ENCODE measurements at places on chromosomes 7 and 10. TPM values are rescaled to one million over a fixed set of nuclear protein-coding genes. Genes with fewer than 3 reads are reported as not detected.
A peak's percentile ranks its signal among the peaks of the same experiment; 100 is the strongest.

DNA sequence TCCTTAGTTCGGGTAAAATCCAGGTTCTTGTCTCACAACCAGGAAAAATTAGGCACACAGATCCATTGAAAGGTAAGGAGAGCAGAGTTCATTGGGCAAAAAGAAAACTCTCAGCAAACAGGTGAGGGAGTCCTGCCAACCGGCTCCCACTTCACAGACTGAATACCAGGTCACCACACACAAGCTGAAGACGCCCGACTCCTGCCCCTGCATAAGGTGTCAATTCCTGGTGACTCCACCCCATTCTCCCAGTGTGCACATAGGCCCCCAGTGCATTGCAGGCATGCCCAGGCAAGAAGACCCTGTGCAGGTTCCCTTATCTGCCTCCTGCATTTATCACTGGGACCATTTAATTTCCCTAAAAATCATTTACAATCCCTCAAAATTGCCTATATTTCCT, 354.6 kb downstream of the LRRTM3 start:
- H3K27me3 ChIP-seq, result no peaks in the 10 kb centered on the region
- H3K36me3 ChIP-seq, result no peaks in the 10 kb centered on the region
- no peaks in the 10 kb centered on the region for H3K4me1 ChIP-seq
- H3K4me3 ChIP-seq, result no peak overlapping the region

DNA sequence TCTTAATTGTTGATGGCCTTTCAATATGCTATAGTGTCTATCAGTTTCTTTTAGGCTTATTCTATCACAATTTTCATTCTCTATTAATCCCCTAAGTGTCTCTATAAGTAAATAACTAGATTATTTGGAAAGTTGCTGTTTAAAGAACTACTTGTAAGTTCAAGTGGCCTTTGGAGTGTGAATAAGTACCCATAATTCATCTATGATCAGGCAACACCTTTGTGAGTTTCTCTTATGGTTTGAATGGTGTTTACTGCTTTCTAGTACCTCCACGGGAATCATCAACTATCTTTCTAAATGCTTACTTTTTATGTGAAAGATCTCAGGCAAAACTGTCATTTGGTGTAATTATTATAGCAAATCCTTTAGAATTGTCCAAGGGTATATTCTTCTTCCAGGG, 166.7 kb downstream of the POU6F2 start:
- no peak for DNase-seq
- no peak overlapping the region for H3K27ac ChIP-seq
- H3K36me3 ChIP-seq, result no peaks in the 10 kb centered on the region
- H3K4me3 ChIP-seq, result no peak overlapping the region
- H3K27me3 ChIP-seq, result no peaks in the 10 kb centered on the region

DNA sequence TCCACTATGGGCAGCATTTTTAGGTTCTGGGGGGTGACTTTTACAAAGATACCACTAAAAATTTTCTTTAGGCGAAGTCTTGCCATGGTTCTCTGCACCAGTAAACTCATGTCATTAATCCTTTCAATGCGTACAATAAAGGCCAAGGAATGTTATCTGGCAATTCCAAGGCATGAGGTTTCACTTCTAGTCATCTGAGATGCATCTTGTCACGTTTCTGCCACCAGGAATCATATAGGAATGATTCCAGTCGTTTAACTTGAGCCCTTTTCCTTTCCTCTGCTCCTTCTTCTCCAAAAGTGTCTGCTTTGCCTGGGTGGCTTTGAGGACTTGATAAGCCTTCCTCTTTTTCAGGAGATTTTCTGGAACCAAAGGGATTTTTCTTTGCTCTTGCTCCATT, 56.8 kb downstream of the COBL start:
- no peak overlapping the region for H3K4me3 ChIP-seq
- no peaks in the 10 kb centered on the region for H3K36me3 ChIP-seq
- peaks cover 10% of the 10 kb centered on the region for H3K4me1 ChIP-seq

GRCh38 chr10:12419262-12419847, 70.0 kb downstream of the CAMK1D start:
- peaks cover 50% of the 10 kb centered on the region for H3K4me1 ChIP-seq
- H3K27me3 ChIP-seq, result no peaks in the 10 kb centered on the region
- H3K36me3 ChIP-seq, result no peaks in the 10 kb centered on the region
- H3K4me3 ChIP-seq, result no peak overlapping the region
- H3K27ac ChIP-seq, result peak overlapping the region; percentile 54
- DNase-seq, result peak; percentile 93

GRCh38 chr10:80205477-80206276, at the start of gene ANXA11:
ANXA11 (minus strand) TSS chr10:80205537; CDS start chr10:80172861, 32,676 bp downstream.
- peak within 1 kb of the TSS; percentile 98 for H3K27ac ChIP-seq
- DNase-seq, result no peak
- H3K27me3 ChIP-seq, result no peaks in the 10 kb centered on the region
- peak within 1 kb of the TSS; percentile 98 for H3K4me3 ChIP-seq
- H3K4me1 ChIP-seq, result peaks cover 70% of the 10 kb centered on the region

- H3K27me3 ChIP-seq, result no peaks in the 10 kb centered on the region
- H3K27ac ChIP-seq, result no peak overlapping the region
- no peak overlapping the region for H3K4me3 ChIP-seq
- peaks cover 64% of the 10 kb centered on the region for H3K4me1 ChIP-seq
- H3K36me3 ChIP-seq, result no peaks in the 10 kb centered on the region
These were observed 16.0 kb upstream of the ZNF273 start for GRCh38 chr7:64886956-64887545.

GRCh38 chr7:129257168-129257567, 32.3 kb downstream of the AHCYL2 start:
- H3K4me3 ChIP-seq, result no peak overlapping the region
- H3K36me3 ChIP-seq, result no peaks in the 10 kb centered on the region
- H3K4me1 ChIP-seq, result peaks cover 9% of the 10 kb centered on the region
- no peak for DNase-seq
- H3K27ac ChIP-seq, result no peak overlapping the region
- no peaks in the 10 kb centered on the region for H3K27me3 ChIP-seq

- no peak for DNase-seq
- H3K27ac ChIP-seq, result no peak overlapping the region
- no peaks in the 10 kb centered on the region for H3K36me3 ChIP-seq
These were observed 169.9 kb upstream of the ADO start for GRCh38 chr10:62634576-62634975.

DNA sequence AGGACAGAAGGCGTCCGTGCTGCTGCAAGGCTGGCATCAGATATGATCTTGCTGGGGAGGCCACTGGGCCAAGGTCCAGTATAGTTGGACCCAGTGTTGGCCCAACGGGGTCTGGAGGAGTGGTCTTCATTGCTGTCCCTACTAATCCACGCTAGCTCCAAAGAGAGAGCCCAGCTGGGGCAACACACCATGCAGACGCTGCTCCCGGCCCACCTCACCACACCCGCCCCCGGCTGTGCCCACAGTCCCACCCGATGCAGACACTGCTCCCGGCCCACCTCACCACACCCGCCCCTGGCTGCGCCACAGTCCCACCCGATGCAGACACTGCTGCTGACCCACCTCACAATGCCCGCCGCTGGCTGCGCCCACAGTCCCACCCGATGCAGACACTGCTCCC, 121.5 kb downstream of the VIPR2 start:
- no peak overlapping the region for H3K4me3 ChIP-seq
- H3K27ac ChIP-seq, result no peak overlapping the region
- DNase-seq, result no peak
- peaks cover 14% of the 10 kb centered on the region for H3K4me1 ChIP-seq
- H3K36me3 ChIP-seq, result no peaks in the 10 kb centered on the region

- H3K4me1 ChIP-seq, result no peaks in the 10 kb centered on the region
- H3K36me3 ChIP-seq, result no peaks in the 10 kb centered on the region
- H3K4me3 ChIP-seq, result no peak overlapping the region
- H3K27me3 ChIP-seq, result no peaks in the 10 kb centered on the region
- no peak overlapping the region for H3K27ac ChIP-seq
These were observed 137.4 kb upstream of the CALCR start for GRCh38 chr7:93711926-93712325.

DNA sequence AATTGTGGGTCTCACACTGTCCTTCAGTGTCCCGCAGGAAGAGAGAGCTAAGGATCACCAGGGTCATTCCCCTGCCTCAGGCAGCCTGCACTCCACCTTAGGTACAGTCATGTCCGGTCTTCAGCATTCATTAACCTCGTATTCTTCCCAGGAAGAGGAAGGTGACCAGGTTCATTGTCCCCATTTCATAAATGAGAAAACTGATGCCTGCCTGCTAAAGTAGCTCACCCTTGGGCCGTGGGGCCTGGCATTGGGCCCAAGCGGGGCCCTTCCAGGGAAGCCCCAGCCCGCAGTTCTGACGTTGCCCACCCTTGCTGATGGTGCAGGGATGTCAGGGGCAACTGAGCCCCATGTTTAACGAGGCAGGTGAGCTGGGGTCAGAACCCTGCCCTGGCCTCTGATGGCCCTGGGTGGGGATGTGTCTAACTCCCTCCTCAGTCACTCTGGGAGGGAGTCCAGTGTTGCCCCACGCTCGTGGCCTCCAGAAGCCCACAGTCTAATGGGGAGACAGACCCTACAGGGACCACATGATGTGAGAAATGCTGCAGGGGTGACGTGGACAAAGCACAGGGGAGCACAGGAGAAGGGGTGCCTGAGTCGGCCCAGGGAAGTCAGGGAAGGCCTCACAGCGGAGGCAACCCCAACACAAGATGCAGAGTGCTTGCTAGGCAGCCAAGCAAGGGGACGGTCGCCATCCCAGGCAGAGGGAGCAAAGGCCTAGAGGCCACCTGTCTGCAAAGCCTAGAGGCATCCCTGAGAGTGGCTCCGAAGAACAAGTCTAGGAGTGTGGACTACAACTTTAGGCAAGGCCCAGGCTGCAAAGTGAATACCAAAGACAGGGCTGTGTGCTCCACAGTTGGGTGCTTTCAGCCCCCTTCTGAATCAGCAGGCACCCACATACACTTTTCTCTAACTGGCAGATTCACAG, 25.1 kb downstream of the DDIT4 start:
- no peaks in the 10 kb centered on the region for H3K36me3 ChIP-seq
- no peak for DNase-seq
- H3K4me3 ChIP-seq, result no peak overlapping the region
- no peaks in the 10 kb centered on the region for H3K27me3 ChIP-seq
- H3K4me1 ChIP-seq, result peaks cover 22% of the 10 kb centered on the region

- no peaks in the 10 kb centered on the region for H3K27me3 ChIP-seq
- no peaks in the 10 kb centered on the region for H3K36me3 ChIP-seq
- no peak overlapping the region for H3K27ac ChIP-seq
- no peaks in the 10 kb centered on the region for H3K4me1 ChIP-seq
These were observed 238.7 kb upstream of the TCF7L2 start for GRCh38 chr10:112711366-112711765.

GRCh38 chr10:88555190-88555908, 27.8 kb downstream of the RNLS start:
- no peaks in the 10 kb centered on the region for H3K4me1 ChIP-seq
- H3K27me3 ChIP-seq, result no peaks in the 10 kb centered on the region
- H3K27ac ChIP-seq, result no peak overlapping the region
- no peak overlapping the region for H3K4me3 ChIP-seq

GRCh38 chr10:90575125-90575524, 282.7 kb downstream of the HTR7 start:
- H3K27me3 ChIP-seq, result no peaks in the 10 kb centered on the region
- no peak overlapping the region for H3K4me3 ChIP-seq
- no peak for DNase-seq
- no peak overlapping the region for H3K27ac ChIP-seq
- H3K36me3 ChIP-seq, result no peaks in the 10 kb centered on the region

- DNase-seq, result no peak
- H3K36me3 ChIP-seq, result no peaks in the 10 kb centered on the region
- H3K4me1 ChIP-seq, result no peaks in the 10 kb centered on the region
- H3K27me3 ChIP-seq, result no peaks in the 10 kb centered on the region
These were observed 32.9 kb downstream of the TLX1 start for GRCh38 chr10:101164020-101164419.

GRCh38 chr7:31883761-31884164, 186.4 kb downstream of the PDE1C start:
- no peak overlapping the region for H3K4me3 ChIP-seq
- DNase-seq, result no peak
- no peaks in the 10 kb centered on the region for H3K27me3 ChIP-seq

DNA sequence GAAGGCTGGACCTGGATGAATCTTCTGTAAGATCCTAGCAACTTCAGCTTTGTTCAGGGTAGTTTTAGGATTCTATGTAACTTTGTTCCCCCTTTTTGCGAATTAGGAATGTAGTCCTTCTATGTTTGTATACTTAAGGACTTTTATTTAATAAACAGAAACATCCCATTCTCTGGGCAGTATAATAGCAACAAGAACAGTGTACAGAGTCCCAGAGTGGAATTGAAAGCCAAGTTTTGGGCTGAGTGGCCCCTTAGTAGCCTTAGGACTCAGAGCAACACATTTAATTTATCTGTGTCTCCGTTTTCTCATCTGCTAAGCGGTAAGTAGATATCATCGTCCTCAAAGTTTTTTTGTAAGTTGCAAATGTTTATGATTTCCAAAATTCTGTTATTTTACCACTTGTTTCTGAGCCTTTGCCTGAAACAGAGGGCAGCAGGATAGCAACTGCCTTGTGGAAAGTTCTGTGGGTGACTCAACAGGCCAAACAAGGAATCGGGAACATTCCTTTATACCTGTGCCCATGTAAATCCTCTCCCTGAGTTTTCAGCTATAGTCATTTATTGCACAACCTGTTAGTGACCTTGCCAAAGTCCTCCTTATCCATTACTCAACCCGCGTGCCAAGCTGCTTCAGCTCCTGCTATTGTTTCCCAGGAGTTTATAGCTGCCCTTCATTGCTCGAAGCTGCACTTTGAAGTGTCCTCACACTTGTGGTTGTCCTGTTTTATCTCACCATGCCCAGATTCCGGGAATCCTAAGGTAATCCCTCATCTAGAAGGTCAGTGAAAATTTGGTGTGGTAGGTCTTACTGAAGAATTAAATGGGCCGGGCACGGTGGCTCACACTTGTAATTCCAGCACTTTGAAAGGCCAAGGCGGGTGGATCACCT, 199.1 kb upstream of the AHR start:
- no peak for DNase-seq
- H3K4me3 ChIP-seq, result no peak overlapping the region
- no peaks in the 10 kb centered on the region for H3K27me3 ChIP-seq

- H3K36me3 ChIP-seq, result no peaks in the 10 kb centered on the region
- H3K27me3 ChIP-seq, result no peaks in the 10 kb centered on the region
- H3K4me1 ChIP-seq, result no peaks in the 10 kb centered on the region
- no peak overlapping the region for H3K4me3 ChIP-seq
- DNase-seq, result no peak
These were observed 23.6 kb downstream of the MEST start for GRCh38 chr7:130515315-130516040.

The GSTO1 gene
- 69.5 TPM for total RNA-seq

The HKDC1 gene
- total RNA-seq, result 2.5 TPM

The PON1 gene
- total RNA-seq, result not detected

The BAMBI gene
- 10.8 TPM for total RNA-seq

The SH2D4B gene
- not detected for total RNA-seq

The AIFM2 gene
- total RNA-seq, result 10.6 TPM

The TMEM106B gene
- 36.1 TPM for total RNA-seq

The CROT gene
- 38.1 TPM for total RNA-seq

The EPHB6 gene
- total RNA-seq, result 68.3 TPM

The SPDYE2 gene
- not detected for total RNA-seq

The DYDC2 gene
- not detected for total RNA-seq

The ZNF804B gene
- not detected for total RNA-seq

The NCF1 gene
- not detected for total RNA-seq

The DEPP1 gene
- 155 TPM for total RNA-seq

The TUBB8 gene
- total RNA-seq, result not detected

The IDI2 gene
- not detected for total RNA-seq

The CALHM1 gene
- not detected for total RNA-seq

The PTPRN2 gene
- 7.4 TPM for total RNA-seq

The TLL2 gene
- 0.25 TPM for total RNA-seq

The NEUROG3 gene
- total RNA-seq, result not detected

The BICC1 gene
- total RNA-seq, result 15.2 TPM

The FANK1 gene
- total RNA-seq, result 6.6 TPM
